ENCODE measurements at places on chromosomes 3 and 15.

- no peak for DNase-seq
Observed at GRCh38 chr3:41417574-41417973, 218.3 kb downstream of the CTNNB1 start.

GRCh38 chr3:195015021-195015420, 255.9 kb downstream of the XXYLT1 start:
- DNase-seq: no peak

DNA sequence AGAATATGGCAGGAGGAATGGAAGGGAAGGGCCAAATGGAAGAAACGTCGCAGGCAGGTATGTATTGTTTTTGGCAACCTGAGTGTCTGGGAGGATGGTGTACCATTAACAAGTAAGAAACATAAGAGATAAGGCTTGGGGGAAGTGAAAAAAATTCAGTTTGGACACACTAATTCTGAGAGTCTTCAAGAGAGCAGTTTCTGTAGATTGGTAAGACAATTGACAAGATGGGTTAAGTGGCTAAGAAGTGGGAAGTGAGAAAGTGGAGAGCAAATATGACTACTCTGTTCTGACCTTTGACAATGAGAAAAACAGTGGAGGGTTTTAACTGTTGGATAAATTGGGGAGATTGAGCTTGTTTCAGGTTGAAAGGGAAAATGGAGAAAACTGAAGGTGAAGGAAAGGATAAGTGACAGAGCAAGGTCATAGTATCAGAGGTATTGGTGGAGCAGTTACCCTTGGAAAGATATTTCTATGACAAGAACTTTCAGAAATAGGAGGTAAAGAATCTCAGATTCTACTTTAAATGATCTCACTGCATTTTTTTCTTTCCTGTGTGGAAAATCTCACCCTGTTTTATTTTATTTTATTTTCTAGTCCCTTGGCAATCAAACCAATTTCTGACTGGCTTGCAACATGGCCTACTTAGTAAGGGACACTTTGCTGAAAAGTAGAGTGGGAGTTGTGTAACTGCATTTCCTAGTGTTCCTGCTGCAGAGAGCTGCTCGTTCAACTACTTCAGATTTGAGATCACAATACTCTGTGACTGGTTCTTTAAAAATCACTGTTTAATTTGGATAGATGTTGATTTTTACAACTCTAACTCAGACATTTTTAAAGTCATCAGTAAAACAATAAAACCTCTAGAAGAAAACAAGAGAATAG, 23.1 kb upstream of the GABPB1 start:
- DNase-seq: peak; percentile 44

- DNase-seq: no peak
Observed at GRCh38 chr3:174116421-174116820, 718.9 kb downstream of the NLGN1 start.

- DNase-seq: peak; percentile 48
Observed at GRCh38 chr3:150925751-150926201, 20.5 kb upstream of the MINDY4B start.

- DNase-seq: no peak
Observed at GRCh38 chr15:91542226-91542625, 311.3 kb upstream of the SLCO3A1 start.

DNA sequence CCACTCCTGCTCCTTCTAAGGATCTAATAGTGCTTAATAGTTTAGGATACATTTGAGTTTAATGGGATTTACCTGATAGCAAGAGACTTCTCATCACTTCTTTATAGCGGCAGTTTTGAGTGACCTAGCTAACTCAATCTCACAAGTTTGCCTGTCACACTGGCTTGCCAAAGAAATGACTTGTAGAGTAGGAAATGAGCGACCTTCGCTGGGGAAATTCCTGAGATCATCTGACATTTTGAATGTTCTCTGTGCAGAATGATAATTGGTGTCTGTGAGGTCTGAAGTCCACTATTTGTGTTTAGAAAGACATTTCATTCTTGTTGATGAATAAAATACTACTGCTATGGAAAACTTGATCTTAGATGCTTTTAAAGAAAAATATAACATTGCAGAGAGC, 30.3 kb downstream of the SUCLG2 start:
- no peak for DNase-seq

DNA sequence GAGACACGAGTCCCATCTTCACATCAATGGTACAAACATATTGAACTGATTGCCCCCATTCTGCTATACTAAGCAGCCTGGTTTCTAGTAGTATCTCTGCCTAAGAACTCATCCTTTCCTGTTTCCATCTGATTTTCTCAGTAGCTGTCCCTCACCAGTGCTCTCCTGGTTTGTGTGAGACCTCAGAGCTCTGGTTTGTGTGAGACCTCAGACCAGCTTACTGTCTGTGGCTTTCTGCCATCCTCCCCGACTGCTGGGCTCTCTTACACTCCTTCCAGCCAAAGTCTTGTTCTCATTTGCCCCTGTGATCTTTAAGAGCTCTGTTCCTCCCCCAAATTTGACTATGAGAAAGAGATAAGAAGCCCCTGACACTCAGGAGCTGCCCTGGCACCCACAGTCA, 41.1 kb upstream of the NEDD4 start:
- DNase-seq: no peak

GRCh38 chr15:64001148-64001547, 45.1 kb downstream of the DAPK2 start:
- no peak for DNase-seq

Data from GM12891 (cell line).